ENCODE measurements at places on chromosomes 7 and 10. TPM values are rescaled to one million over a fixed set of nuclear protein-coding genes. Genes with fewer than 3 reads are reported as not detected.

DNA sequence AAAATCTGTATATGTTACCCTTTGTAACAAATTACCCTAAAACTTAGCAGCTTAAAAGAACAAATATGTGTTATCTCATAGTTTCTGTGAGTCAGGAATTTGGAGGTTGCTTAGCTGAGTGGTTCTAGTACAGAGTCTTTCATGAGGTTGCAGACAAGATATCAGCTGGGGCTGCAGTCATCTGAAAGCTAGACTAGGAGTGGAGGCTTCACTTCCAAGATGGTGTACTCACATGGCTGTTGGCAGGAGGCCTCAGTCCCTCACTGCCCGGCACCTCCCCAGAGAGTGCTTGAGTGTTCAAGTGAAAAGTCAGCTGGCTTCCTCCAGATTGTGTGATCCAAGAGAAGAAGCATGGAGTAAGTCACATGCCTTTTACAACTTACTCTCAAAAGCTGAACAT lies 16.9 kb upstream of the GGCT start:
- DNase-seq, result no peak
- no peaks in the 10 kb centered on the region for H3K27me3 ChIP-seq
- H3K4me1 ChIP-seq, result peaks cover 8% of the 10 kb centered on the region
- no peak overlapping the region for H3K4me3 ChIP-seq
- no peaks in the 10 kb centered on the region for H3K36me3 ChIP-seq

DNA sequence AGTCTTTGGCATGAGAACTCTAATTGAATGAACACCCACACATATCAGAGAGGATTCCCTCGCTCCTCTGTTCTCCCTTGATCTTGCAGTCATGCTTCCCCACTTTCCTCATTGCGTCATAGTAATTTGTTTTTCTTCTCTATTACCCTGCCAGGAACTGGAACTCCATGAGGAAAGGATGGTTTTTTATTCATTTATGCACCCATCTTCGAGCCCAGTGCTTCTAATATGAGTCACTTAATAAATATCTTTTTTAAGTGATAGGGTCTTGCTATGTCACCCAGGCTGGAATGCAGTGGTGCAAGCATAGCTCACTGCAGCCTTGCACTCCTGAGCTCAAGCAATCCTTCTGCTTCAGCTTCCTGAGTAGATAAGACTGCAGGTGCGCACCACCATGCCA lies 83.5 kb downstream of the OTUD1 start:
- H3K36me3 ChIP-seq, result no peaks in the 10 kb centered on the region
- DNase-seq, result no peak
- no peaks in the 10 kb centered on the region for H3K4me1 ChIP-seq
- H3K27me3 ChIP-seq, result no peaks in the 10 kb centered on the region
- H3K4me3 ChIP-seq, result no peak overlapping the region

GRCh38 chr10:91220954-91221675 lies 652 bp downstream of the PCGF5 start:
- peak overlapping the region; percentile 98 for H3K4me3 ChIP-seq
- peaks cover 14% of the 10 kb centered on the region for H3K4me1 ChIP-seq
- H3K27me3 ChIP-seq, result no peaks in the 10 kb centered on the region
- H3K36me3 ChIP-seq, result no peaks in the 10 kb centered on the region
- peak overlapping the region; percentile 95 for H3K27ac ChIP-seq
- DNase-seq, result peak; percentile 40

GRCh38 chr10:1625079-1625478 lies 112.2 kb downstream of the ADARB2 start:
- H3K36me3 ChIP-seq, result no peaks in the 10 kb centered on the region
- no peaks in the 10 kb centered on the region for H3K4me1 ChIP-seq
- H3K27ac ChIP-seq, result no peak overlapping the region
- H3K27me3 ChIP-seq, result no peaks in the 10 kb centered on the region
- H3K4me3 ChIP-seq, result no peak overlapping the region

DNA sequence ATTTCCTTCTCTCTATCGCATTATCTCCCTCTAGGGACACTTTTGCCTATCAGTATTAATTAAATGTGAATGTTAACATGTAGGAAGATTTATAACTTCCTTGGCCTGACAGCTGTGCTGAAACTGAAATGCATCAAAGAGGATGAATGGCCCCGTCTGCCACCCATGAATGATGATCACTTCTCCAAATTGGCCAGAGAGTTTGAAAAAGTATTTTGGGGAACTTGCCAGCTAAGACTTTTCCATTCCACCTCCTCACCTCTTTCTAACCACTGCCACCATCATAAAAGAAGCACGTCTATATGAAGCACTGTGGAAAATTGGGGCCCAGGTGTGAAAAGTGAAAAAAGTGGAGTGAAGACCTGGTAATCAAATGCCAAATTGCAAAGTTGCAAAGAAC lies 25.4 kb upstream of the ST8SIA6 start:
- DNase-seq, result no peak
- no peaks in the 10 kb centered on the region for H3K27me3 ChIP-seq

GRCh38 chr7:101559586-101559985 lies 69.5 kb downstream of the MYL10 start:
- H3K4me1 ChIP-seq, result no peaks in the 10 kb centered on the region
- no peak overlapping the region for H3K4me3 ChIP-seq
- H3K27me3 ChIP-seq, result no peaks in the 10 kb centered on the region
- H3K36me3 ChIP-seq, result no peaks in the 10 kb centered on the region
- DNase-seq, result no peak

DNA sequence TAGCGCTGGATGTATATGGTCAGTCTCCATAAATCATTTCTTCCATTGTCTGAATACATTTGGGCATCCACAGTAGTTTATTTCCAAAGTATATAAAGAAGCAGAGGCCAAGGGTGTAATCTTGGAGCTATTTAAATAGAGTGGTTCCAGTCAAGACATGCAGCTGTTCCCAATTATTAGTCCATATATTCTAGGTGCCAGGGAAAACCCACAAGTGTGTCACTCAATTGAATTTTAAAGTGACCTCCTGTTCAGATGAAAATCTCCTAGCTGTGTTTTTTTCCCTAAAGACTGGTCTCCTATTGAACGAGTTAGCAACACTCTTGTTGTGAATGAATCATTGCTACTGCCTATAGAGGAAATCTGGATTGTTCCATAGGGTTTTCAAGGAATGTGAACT lies 260.2 kb upstream of the BMPER start:
- no peak overlapping the region for H3K27ac ChIP-seq
- H3K4me3 ChIP-seq, result no peak overlapping the region
- H3K4me1 ChIP-seq, result no peaks in the 10 kb centered on the region
- H3K27me3 ChIP-seq, result no peaks in the 10 kb centered on the region

DNA sequence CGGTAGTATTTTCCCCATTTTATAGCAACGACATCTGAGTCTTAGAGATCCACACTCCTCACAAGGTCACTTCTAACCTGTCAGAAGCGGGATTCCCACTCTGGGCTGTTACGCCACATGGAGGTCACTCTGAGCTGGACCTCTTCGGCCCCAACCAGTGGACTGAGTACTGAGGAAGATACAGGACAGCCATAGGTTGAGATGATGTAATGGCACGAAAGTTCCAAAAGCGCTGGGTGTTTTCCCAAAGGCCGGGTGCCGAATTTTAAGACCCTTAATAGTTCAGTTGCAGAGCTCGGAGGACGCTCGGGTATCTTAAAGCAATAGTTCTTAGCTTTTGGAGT lies 699 bp downstream of the GHITM start:
- DNase-seq, result peak; percentile 35
- H3K4me1 ChIP-seq, result peaks cover 17% of the 10 kb centered on the region
- H3K4me3 ChIP-seq, result peak overlapping the region; percentile 85
- no peaks in the 10 kb centered on the region for H3K27me3 ChIP-seq
- no peaks in the 10 kb centered on the region for H3K36me3 ChIP-seq

Gene FEZF1
- not detected for total RNA-seq

All from adrenal gland (tissue), 19 donors.